ENCODE measurements at places on chromosomes 11 and 22. TPM values are rescaled to one million over a fixed set of nuclear protein-coding genes. Genes with fewer than 3 reads are reported as not detected.

Gene HTR3A
- not detected for total RNA-seq

Gene SOX10
- not detected for total RNA-seq

- no peak for DNase-seq
Observed at GRCh38 chr11:8765294-8765693, 82.7 kb downstream of the RPL27A start.

DNA sequence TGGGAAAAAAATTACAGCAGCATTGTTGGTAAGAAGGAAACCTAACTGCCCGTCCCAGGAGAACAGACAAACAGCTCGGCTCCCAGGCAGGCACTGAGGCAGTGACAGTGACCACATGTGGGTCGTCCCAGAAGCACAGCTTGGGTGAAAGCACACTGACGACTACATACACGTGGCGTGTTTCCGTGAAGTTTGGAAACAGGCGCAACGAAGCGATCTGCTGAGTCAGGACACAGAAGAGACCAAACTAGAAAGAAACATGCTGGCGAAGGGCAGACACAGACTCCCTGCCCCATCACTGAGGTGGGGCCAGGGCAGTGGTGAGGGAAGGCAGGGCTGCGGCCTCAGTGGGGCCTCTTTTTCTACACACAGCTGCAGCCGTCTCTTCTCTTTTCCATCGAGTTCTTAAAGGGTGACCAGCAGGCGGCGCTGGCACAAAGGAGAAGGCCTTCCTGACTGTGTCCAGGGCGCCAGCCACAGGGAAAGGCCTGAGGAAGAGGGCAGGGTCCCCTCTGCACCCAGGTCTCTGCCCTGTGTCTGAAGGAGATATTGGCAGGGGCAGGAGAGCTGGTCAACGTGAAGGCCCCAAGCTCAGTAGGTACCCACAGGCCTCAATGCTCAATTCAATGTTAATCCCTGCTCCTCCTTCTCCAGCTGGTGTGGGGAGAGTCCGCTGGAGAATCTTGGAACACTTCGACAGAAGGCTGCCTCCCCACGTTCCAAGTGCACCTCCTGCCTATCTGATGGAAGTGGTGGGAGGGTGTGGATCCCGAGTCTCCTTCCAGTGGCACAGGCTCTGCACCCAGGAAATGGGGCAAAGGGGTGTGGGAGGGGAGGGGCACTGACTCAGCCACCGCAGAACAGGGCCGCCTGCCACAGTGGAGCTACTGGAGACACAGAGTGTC lies 19.9 kb downstream of the CARS1 start:
- DNase-seq, result peak; percentile 69

DNA sequence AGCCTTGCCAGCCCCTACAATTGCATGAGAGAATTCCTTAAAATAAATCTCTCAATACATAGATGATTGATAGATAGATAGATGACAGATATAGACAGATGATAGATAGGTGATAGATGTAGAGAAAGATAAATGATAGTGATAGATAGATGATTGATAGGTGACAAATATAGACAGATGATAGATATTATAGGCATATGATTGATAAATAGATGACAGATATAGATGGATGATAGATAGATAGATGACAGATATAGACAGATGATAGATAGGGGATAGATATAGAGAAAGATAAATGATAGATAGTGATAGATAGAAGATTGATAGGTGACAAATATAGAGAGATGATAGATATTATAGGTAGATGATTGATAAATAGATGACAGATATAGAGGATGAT lies 564.6 kb downstream of the ETS1 start:
- DNase-seq, result no peak

Gene IGSF22
- total RNA-seq, result 1.2 TPM

DNA sequence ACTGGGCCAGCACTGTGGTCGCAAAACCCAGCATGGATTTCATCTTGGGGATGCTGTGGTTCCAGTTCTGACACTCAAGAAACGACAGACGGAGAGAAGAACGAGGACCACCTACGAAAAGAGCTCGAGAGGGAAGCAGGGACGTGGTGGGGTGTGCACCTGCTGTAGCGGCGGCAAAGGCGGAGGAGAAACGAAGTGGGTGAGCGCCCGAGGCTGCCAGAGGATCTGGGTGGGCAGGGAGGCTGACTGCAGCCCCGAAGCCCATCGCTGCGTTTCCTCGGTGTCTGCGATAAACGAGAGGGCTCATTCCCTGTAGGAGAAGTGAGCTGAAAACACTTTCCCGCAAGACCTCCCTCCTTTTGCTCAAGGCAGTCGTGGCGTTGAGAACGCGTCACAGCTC lies 246.1 kb downstream of the OR4C45 start:
- no peak for DNase-seq

Gene DHCR7
- total RNA-seq, result 18.1 TPM

GRCh38 chr11:6681949-6682348 lies 1.2 kb downstream of the MRPL17 start:
- no peak for DNase-seq

DNA sequence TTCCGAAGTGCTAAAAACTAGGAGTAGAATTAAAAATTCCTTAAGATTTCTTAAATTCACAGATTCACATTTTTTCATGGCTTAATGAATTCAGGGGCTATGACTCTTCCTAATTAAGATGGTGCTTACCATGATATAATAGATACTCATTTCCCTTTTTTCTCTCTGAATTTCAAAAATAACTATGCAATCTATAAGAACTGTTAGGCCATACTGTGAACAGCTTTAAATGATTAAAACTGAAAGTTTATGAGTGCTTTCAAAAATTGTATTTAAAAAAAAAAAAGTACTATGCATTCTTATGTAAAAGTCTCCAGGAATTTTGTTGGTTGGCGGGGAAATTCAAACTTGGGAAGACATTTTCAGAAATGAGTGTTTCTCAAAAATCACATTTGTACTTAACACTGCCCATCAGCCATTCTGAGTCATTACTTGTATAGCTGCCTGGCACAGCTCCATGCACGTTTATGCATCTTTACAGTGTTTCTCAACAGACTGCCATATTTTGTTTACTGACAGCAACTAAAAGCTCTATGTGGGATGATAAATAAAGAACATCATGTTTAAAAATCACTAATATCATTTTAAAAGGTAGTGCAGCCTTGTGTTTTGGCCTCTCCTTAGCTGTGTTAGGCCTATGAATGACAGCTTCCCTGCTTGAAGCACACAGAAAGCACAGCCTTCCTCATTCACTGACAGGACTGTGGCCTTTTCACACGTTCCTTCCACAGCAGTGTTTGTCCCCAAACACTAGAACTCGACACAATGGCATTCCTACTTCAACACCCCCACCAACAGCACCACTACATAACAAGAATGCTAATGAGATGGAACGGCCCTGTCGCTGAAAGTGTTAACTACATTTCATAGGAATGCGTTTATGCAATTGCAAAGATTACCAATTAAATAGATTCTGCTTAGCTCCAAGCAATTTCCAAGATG lies 131.4 kb downstream of the DCDC1 start:
- no peak for DNase-seq

All from natural killer cell (primary cell).